GM23338 (cell line): ENCODE measurements at places on chromosomes 5 and 9.
A peak's percentile ranks its signal among the peaks of the same experiment; 100 is the strongest.

GRCh38 chr9:121698627-121699570, 47.5 kb downstream of the DAB2IP start:
- peak; percentile 78 for DNase-seq

- no peak for DNase-seq
Measured at GRCh38 chr9:84845956-84846900, 176.7 kb downstream of the NTRK2 start.

GRCh38 chr9:18976709-18977531, 56.1 kb downstream of the SAXO1 start:
- DNase-seq: no peak

DNA sequence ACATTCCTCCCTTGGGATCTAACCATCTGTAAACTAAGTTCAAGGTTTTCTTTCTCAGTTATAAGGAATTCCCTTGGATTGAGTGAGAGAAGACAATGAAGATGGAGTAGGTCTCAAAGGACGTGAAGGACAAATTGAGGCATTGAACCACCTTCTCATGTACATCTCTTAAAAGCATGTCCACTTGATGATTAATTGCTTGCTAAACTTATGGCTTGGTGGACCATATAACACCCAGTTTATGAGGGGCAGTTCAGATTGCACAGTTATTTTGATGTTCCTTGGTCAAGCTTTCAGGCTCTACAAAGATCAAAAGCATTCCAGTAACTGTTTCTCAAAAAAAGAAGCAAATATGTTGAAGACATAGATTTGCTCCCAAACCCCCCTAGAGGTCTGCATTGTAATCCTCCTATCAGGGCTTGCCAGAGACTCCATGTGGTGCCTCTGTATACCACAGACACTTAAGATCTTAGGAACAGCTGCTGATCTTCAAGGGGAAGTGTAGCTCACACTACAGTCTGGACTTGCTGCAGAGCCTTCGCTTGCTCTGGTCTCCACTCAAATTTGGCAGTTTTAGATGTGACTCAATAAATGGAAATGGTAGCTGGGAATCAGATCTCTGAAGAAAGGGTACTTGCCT, 56.9 kb upstream of the ALDH1A1 start:
- peak; percentile 30 for DNase-seq

DNA sequence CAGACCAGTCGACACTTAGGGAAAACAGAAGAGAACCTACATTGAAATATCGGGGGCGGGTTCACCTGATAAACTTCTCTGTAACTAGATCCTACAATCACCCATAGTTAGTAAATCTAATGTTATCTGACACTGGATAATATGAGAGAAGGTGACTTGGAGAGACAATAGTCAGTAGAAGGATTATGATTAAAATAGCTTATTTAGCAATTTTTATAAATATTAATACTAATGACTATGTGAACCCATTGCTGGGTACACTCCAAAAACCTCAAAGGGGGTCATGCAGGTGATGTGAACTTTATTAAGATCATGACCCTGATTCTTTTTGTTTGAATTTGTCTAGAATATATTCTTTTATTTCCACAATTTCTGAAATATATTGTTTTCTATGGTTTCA, 164.1 kb upstream of the CCNH start:
- no peak for DNase-seq

GRCh38 chr9:32579706-32580331, 6.9 kb upstream of the NDUFB6 start:
- DNase-seq: peak; percentile 71

- no peak for DNase-seq
Measured at GRCh38 chr9:129194221-129194620, 16.2 kb upstream of the IER5L start.

DNA sequence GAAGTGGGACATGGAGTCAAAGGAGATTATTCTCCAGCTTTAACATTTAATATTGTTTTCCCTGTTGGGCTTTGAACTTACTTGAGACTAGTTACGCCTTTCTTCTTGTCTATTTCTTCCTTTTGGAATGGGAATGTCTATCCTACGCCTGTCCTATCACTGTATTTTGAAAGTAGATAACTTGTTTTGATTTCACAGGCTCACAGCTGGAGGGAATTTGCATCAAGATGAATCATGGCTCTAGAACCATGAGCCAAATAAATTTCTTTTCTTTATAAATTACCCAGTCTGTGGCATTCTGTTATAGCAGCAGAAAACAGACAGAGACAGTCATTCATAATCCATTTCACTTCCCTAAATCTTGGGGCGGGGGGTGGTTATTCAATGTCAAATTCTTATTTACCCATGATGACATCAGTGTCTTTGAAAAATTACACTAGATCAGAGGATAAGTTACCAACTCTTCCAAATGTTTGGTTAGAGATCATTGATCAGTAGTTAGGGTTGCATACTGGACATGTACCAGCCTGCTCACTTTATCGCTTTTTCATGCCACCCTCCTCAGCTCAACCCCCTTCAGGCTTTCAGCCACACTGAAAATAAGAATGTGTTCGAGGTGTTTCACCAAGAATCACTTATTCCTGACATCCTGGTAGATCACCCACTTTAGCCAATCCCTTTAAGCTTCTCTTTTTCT, 419.6 kb upstream of the PIK3R1 start:
- no peak for DNase-seq

DNA sequence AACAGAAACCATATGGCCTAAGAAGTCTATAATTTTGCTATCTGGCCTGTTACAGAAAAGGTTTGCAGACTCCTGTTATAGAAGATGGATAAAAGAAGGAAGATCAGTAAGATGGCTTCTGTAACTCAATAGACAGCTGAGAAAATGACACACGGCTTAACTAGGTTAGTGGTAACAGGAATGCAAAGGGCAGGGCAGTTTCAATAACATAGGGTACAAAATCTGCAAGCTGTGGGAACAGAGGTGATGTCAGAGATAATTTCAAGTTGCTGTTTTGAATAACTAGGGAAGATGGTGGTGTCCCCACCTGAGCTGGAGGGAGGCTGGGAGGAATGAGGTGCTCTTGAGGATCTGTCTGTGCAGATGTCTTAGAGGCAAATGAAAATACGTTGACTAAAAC, 106.5 kb downstream of the GLIS3 start:
- no peak for DNase-seq

DNA sequence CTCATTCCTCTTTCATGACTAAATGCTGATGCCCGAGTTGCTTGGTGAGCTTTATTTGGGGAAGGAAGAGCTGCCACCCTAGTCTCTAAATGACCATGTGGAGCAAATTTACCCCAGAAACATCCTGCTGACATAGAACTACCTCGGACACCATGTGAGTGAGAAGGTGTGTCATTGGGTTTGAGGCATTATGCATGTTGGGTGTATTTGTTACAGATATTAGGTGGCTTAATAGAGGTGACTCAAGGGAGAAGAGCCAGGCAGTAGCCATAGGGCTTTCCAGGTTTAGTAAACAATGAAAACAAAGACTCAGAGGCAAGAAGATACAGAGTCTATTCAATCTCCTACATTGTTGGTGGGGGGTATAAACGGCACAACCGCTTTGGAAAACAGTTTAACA, 581.5 kb downstream of the CCDC171 start:
- DNase-seq: no peak

DNA sequence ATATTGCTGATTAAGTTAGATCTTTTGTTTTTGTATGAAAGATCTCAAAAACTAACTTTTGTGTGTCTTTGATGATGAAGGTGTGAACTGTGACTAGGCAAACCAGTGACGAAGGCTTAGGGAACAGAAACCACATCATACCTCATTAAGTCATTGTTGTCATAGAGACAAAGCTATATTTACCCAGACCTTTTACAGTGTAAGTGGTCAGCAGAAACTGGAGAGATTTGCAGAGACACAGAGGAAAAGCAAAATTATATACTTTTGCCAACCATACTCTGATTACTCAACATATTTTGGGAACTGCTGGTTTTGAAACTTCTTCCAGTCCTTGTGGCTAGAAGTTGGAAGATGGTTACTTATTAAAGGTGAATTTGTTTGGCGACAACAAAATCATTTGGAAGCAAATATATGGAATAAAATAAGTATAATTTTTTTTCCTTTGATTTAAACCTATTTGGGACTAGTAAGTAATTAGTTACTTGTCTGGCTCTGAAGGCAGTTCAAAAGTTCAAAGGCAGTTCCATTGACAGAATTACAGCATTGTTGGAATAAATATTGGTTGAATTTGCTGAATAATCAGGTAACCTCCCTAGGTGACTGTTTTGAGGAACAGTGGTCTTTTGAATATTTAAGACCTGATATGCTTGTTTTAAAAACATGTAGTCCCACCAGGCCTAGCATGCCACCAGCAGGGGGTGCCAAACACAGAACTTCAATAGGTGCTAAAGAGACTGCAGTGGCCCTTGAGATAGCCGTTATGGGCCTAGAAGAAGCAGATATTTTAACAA, 103.8 kb downstream of the RPS23 start:
- DNase-seq: peak; percentile 92

DNA sequence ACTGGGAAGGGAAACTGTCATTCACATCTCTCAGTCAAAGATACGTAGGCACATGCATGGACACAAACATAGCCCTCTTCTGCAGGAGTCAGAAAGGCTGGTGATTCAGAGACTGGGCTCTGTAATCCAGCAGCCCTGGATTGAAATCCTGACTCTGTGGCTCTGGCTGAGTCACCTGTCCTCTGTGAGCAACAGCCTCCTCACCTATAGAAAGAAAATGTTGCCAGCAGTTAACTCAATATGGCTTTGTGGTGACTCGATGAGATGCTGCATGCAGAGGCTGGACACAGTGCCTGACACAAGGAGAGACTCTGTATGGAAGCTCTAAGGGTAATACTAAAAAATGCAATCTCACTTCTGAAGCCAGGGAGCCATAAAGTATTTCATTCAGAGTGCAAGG, 23.9 kb upstream of the CDKN2AIPNL start:
- no peak for DNase-seq

- no peak for DNase-seq
Measured at GRCh38 chr9:33446240-33446945, 1.0 kb downstream of the AQP3 start.

DNA sequence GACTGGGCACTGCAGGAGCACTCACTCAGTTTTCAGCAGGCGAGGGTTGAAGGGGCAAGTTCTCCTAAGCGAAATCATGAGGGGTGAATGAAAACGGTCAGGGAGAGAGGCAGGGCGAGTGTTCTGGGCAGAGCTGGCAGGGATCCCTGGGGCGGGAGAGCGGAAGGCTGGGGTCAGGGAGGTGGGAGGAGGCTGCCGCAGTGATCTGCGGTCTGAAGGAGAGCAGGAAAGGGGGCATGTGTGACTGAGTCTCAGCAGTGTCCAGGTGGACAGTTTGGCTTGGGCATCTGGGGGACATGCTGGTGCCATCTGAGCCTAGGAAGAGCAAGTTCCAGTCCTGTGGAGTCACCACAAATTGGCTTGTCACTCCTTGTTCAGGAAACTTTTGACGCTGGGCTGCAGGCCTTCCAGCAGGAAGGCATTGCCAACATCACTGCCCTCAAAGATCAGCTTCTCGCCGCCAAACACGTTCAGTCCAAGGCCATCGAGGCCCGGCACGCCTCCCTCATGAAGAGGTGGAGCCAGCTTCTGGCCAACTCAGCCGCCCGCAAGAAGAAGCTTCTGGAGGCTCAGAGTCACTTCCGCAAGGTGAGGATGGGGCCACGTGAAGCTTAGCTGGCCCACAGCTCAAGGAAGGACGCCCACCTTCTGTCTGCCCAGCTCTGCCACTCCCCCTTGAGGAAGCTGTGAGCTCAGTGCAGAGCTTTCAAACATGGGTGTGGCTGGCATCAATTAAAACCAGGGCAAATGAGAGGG, 31.1 kb downstream of the DYNC2I2 start:
- peak; percentile 39 for DNase-seq

- DNase-seq: no peak
Measured at GRCh38 chr9:136898483-136899100, 12.3 kb downstream of the TRAF2 start.

- peak; percentile 65 for DNase-seq
Measured at GRCh38 chr9:78601957-78602565, 305.1 kb downstream of the PSAT1 start.

DNA sequence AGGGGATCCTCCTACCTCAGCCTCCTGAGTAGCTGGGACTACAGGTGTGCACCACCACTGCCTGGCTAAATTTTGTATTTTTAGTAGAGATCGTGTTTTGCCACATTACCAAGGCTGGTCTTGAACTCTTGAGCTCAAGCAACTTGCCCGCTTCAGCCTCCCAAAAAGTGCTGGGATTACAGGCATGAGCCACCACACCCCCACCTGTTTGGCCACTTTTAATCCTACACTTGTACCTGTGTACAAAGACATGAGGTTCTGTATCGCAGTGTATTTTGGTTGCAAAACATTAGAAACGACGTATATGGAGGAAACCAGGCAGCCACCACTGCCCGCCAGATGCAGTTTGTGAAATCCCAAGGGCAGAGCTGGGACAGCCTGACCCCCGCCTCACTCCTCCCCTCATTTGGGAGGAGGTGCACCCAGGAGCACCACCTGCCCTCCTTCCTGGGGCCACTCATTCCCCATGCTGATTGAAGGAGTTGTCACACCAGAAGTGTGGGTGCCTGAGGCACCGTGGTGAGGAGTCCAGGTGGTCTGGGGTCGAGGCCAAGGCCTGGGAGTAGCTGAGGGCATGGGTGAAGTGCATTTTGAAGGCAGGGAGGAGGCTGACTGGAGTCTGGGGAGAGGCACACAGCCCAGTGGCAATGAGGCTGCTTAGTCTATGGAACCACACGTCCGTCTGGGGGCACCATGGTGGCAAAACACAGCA, 39.3 kb upstream of the OLFM1 start:
- DNase-seq: no peak

DNA sequence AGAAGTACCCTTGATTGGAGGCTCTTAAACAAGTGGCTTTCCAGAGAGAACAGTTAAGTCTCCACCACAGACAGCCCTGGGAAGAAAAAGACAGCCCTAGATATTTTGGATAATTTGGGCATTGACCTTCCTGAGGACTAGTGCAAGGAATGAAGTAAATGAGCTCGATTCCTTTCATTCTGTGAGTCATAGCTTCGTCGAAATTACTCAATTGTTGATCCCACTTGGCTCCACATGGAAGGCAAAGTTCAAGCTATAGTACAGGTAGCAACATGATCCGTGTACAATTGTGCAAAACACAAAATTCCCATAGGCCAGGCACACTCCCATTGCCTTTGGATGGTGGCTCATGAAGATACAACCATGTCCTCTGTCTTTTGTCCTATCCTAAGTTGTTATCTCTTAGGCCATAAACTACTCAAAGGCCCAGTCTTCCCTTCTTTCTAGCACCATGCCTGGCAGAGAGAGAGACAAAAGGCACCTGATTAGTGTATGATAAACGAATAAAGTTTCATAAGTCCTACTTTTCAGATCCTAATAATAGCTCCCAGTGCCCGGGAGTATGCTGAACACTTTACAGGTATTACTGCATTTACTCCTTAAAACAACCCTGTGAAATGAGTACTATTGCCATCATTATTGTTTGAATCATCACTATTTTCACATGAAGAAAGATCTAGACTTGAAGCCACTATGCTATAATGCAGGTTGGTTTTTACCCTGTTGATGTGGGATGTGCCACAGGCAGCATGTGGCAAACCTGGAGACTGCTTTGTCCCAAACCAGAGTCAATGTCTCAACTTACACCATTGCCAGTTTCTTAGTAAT, 116.7 kb upstream of the RANBP3L start:
- no peak for DNase-seq

- peak; percentile 5 for DNase-seq
Measured at GRCh38 chr9:81113453-81114124, 575.8 kb downstream of the TLE1 start.

- DNase-seq: no peak
Measured at GRCh38 chr5:62431735-62432620, 19.4 kb downstream of the IPO11 start.

- DNase-seq: peak; percentile 53
Measured at GRCh38 chr9:35690294-35690613, 529 bp upstream of the TPM2 start.
